ENCODE measurements at places on chromosomes 5 and 9. TPM values are rescaled to one million over a fixed set of nuclear protein-coding genes. Genes with fewer than 3 reads are reported as not detected.

Gene LOX
- total RNA-seq: 20.2 TPM

Gene EGR1
- total RNA-seq: 130 TPM

Gene CYLC2
- not detected for total RNA-seq

Gene FOXD4
- not detected for total RNA-seq

Gene MEIKIN
- not detected for total RNA-seq

Gene CATSPER3
- total RNA-seq: not detected

DNA sequence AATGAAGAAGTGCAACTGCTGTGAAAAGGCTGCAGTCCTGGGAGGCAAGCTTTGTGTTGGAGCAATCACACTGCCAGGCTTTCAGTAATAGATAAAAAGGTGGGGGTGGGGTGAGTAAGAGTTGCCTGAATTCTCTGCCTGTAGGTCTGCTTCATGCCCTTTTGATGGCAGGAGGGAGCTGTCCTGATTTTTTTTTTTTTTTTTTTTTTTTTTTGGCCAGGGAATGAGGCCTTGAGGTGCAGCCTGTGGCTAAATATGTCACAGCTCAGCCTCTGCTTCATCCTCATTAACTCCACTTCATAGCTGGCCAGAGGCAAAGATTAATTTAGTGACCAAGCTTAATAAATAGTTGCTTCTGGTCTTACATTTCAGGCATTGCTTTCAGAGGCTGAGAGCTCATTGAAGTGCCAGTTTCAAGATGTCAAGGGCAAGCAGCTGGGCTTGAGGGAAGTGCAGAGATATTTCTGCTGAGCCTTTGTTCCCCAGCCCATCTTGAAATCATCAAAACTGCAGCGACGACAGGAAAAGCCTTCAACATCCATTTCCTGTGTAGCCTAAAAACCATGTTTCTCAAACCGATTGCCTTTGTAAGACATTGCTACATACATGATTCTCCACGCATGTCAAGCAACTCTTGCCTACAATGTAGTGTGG is 134.7 kb downstream of the MACIR start:
- DNase-seq: no peak

DNA sequence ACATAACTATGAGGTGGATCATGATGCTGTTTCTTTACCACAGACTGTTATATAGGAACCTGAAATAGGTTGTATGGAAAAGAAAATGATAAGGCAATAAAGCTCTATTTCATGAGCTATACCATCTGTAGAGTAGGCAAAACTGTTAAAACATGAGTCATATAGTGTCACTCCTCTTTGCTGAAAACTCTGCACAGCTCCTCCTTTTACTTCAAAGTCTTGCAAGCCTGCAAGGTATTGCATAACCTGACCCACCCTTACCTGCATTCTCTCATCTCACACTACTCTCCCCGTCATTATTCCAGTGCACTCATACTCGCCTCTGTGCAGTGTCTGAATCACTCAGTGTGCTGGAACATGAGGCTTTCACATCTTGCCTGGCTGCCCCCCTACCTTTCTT is 790.1 kb downstream of the EFNA5 start:
- no peak for DNase-seq

- DNase-seq: no peak
These were observed 77.0 kb downstream of the VCAN start for GRCh38 chr5:83548581-83548980.

DNA sequence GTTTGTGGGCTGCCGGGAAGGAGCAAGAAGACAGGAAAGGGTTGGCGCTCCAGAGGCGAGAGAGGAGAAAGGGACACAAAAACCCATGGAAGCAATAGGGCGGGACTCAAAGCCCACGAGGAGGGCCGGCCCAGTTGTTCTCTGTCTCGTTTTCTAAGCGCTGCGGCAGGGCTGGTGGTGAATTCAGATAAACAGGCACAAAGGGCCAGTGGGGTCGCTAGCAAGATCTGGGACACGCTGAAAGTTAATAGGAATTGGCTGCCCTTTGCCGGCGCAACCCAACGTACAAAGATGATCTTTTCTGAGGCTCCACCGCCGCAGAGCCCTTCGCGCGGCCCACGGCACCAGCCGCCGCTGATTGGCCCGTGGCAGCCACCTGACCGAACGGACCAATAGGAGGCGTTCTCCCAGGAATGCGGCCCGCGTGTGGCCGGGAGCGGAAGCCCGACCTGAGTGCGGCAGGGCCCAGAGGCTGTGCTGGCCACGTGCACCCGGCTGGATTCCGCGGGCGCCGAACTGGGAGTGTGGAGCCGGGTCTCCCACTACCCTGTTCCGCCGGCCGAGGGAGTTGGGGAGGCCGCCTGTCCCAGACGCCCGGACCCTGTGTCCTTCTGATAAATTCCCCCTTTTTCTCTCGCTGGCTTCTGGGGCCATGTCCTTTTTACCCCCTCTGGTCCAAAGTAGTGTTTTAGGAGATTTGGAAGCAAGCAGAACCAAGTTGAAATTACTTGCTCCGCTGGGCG is 16.8 kb upstream of the NSD1 start:
- DNase-seq: peak; percentile 91

DNA sequence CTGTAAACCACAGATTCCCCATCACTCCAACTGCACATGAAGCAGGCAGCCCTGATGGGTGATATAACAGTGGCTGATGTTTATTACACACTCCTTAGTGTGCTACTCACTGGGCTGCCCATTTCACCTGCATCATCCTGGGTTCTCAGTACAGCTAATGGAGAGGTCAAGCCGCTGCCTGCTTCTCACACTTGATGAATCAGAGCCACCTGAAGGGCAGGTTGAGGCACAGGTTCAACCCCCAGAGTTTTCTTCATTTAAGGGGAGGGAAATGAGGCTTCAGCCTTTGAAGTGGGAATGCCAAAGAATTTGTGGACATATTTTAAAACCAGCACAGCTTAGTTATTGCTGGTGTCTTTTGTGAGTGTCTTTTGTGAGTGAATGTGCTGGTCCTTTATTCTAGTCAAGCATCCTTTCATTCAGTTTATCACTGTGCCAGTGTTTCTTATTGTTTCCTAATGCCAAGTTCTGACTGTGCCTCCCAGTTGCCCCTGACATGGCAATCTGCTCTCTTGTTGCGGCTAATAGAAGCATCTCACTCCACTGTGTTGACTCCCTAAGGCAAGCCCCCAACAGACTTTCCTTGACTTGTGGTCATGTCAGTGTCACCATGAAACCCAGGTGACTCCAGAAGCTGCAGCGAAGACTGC is 109.2 kb downstream of the FBXL7 start:
- DNase-seq: no peak

DNA sequence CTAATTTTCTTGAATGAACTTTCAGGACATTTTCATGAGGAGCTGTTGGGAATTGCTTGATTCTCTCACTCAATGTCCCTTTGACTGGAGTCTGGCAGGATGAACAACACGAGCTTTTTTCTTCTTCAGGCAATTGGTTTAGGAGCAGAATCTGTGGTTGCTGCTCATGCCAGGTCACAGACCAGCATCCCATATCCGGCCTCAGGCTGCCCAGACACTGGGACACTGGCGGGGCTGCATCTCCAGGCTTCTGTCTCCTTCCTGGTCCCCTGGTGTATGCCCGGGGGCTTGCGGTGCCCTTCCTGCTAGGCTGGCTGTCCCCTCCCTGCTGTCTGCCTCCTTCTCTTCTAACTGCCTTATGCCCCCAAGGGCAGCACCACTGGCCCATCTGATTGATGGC is 311.5 kb upstream of the DAP start:
- DNase-seq: no peak

DNA sequence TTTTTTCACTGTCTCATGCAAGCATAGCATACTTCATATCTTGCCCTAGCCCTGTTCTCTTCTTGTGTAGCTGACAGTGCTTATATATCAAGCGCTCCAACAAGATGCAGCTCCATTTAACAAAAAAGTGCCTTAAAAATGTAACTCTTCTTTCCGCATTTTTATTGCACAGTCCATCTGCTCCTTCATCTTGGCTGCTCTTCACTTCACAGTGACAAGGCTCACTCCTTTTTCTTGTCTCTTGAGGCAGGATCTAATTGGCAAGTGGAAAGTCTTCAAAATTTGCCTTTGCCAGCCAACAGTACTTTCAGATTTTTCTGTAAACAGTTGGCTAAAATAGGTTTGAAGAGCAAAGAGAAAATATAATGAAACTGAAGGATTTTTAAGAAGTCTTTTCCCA is 161.8 kb downstream of the PBX3 start:
- DNase-seq: no peak

GRCh38 chr5:127988146-127988760 is 95.3 kb upstream of the SLC12A2 start:
- DNase-seq: no peak

GRCh38 chr5:19001539-19001938 is 986.5 kb downstream of the CDH18 start:
- no peak for DNase-seq
